Inflammatory macrophage treated with lipopolysaccharide for 4 hours (primary cell): ENCODE measurements at places on chromosomes 1 and 21.

GRCh38 chr1:85137660-85138059 is 63.2 kb downstream of the SYDE2 start:
- peak; percentile 23 for DNase-seq

DNA sequence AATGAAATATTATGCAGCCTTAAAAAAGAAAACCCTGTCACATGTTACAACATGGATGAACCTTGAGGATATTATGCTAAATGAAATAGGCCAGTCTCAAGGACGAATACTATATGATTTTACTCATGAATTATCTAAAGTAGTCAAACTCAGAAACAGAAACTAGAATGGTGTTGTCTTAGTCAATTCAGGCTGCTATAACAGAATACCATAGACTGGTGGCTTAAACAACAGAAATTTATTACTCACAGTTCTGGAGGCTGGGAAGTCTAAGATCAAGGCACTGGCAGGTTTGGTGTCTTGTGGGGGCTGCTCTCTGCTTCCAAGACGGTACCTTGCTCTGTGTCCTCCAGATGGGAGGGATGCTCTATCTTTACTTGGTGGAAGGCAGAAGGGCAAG is 113.8 kb upstream of the DNAH14 start:
- DNase-seq, result no peak

- no peak for DNase-seq
These were observed 11.2 kb downstream of the SCAF4 start for GRCh38 chr21:31720739-31721138.

DNA sequence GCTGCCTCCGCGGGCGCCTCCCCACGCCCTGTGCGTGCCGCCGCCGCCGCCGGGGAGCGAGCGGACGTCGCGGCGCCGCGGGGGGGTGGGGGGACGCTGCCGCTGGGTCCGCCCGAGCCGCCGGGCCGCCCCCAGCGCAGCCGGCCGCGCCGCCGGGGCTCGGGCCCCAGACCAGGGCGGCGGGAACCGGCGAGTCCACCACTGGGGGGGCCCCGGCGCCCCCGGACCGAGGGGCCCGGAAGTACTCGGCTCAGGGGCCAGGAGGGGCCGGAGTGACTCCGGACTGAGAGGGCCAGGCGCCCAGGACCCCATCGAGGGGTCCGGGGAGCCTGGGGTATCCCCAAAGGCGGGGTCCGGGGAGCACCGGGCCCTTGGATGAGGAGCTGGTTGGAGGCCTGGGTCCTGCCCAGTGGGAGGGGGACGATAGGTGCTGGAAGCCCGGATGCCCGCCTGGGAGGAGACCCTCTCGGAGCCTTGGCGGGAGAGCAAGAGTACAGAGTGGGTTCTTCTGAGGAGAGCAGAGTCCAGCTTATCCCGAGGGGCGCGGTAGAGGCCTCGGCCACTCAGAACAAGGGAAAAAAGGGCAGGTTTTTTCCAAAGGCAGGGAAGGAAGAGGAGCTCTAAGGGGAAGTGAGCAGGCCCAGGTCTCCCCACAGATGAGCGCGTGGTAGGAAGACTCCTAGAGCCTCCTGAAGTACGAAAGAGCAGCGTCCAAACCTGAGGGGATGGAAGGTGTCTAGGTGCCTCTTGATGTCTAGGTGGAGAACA is 556 bp downstream of the GMEB1 start:
- DNase-seq, result peak; percentile 58

DNA sequence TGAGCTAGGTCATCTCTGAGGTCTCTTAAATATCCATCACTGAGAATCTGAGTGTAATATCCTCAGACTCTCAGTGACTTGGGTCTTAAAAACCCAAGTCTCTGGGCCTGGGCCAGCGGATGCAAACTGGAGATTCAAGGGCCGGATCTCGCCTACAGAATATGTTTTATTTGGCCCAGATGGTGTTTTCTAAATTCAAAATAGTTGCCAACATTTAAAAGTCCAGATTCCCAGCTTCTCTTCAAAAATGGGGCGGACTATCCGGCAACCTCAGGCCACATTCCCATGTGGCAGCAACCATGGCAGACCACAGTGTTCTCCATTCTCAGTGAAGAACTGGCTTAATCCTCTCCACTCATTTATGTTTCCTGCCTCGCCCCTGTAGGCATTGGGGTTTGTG is 12.7 kb upstream of the HEYL start:
- no peak for DNase-seq

DNA sequence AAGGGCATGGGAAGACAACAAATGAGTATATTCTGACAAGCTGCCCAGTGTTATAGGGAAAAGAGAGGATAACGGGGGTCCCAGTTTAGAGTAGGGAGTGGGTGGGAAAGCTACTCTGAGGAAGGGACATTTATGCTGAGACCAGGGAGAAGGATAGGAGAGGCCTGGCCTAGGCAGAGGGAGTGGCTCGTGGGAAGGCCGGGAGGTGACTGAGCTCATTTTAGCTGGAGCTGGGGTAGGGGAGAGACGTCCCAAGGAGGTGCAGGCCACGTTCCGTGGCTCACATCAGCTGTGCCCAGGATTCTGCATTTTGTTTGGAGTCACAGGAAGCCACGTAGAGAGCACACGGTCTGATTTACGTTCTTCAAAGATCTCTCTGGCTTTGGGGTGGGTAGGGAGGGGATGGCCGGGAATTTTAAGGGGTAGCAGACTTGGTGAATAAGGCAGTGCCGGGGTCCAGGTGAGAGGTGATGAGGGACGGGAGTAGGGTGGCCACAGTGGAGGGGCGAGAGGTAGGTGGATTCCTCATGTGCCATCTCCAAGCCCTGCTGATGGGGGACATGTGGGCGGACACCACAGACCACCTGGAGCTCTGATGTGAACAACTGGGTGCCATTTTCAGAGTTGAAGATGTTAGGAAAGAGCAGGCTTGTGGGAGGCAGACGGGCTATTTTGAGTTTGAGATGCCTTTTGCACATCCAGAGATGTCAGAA is 4.7 kb downstream of the TINAGL1 start:
- DNase-seq, result no peak

GRCh38 chr1:30721812-30722537 is 1.4 kb downstream of the MATN1 start:
- DNase-seq, result no peak

DNA sequence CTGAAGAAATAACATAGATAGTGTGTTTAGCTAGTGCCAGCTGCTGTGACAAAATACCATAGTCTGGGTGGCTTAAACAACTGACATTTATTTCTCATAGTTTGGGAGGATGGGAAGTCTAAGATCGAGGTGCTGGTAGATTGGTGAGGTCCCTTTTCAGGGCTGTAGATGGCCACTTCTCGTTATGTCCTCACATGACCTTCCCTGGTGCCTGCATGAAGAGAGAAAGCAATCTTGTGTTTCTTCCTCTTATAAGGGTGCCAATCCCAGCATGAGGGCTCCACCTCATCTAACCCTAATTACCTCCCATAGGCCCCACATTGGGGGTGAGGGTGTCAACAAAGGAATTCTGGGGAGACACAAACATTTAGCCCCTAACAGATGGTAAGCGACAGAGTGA is 9.3 kb downstream of the MTARC2 start:
- DNase-seq, result peak; percentile 6

- DNase-seq, result no peak
These were observed 20.9 kb upstream of the CCSAP start for GRCh38 chr1:229363723-229364122.

GRCh38 chr1:154176337-154176736 is 15.6 kb downstream of the TPM3 start:
- peak; percentile 61 for DNase-seq
